ENCODE measurements at places on chromosomes 3 and 15. TPM values are rescaled to one million over a fixed set of nuclear protein-coding genes. Genes with fewer than 3 reads are reported as not detected.
A peak's percentile ranks its signal among the peaks of the same experiment; 100 is the strongest.

The SAMD7 gene
- total RNA-seq: not detected

The GPR27 gene
- total RNA-seq: under 0.01 TPM

The NANOGP8 gene
- not detected for total RNA-seq

The PLAAT1 gene
- not detected for total RNA-seq

The BMF gene
- total RNA-seq: 9.5 TPM

DNA sequence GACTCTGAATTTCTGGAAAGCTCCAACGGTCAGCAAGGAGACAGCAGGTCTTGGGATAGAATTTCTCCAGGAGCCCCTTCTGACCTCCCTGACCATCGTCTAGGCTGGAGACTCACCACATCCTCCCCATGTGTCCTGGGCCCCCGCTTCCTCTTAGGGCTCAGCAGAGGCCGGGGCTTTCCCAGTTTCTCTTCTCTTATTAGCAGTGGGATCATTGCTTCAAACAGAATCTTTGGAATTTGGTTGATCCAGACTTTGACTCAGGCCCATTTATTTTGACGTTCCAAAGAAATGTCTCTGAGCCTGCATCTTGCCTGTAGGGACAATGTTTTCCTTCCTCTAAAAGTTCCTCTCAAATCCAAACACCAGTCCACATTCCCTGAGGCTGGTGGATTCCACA, 38.4 kb upstream of the SLC6A6 start:
- DNase-seq: no peak
- no peaks in the 10 kb centered on the region for H3K27me3 ChIP-seq
- no peaks in the 10 kb centered on the region for H3K4me1 ChIP-seq
- no peak overlapping the region for H3K4me3 ChIP-seq
- H3K36me3 ChIP-seq: no peaks in the 10 kb centered on the region
- H3K27ac ChIP-seq: no peak overlapping the region

DNA sequence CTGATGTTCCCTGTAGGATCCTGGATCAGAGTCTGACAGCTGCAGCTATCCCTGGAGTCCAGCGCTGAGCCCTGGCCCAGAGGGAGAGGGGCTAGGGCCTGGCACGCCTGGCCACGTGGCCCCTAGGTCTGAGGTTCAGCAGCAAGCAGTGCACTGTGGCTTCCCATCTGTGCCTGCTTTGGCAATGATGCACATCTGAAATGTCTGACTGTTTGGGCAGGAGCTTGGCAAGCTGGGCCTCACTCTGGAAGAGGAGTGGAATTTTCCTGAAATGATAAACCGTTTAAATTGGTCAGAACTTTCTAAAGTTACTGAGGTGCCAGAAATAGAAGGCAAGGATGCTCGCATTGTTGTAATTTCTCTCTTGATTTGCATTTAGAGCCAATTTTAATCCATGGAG, 48.8 kb upstream of the MRPS22 start:
- no peak for DNase-seq
- H3K4me3 ChIP-seq: no peak overlapping the region
- H3K4me1 ChIP-seq: peaks cover 10% of the 10 kb centered on the region
- no peaks in the 10 kb centered on the region for H3K27me3 ChIP-seq
- H3K36me3 ChIP-seq: no peaks in the 10 kb centered on the region

DNA sequence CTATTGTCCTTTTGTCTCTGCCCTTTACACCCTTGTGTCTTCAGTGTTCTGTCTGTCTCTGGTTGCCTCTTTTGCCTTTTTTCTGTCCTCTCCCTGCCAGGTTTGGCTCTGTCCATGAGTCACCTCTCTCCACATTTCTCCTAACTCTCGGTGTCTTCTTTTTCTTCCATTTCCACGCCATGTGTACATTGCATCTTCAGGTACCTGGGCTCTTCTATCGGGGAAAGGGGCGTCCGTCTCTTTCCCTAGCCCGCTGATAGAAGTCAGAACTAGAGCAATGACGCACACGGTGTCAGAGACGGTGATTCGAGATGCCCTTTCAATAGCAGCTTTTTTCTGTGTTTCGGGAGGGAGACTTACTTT, 641 bp downstream of the OPA1 start:
- H3K36me3 ChIP-seq: no peaks in the 10 kb centered on the region
- DNase-seq: peak; percentile 30
- peak overlapping the region; percentile 88 for H3K27ac ChIP-seq
- peak overlapping the region; percentile 94 for H3K4me3 ChIP-seq
- H3K4me1 ChIP-seq: no peaks in the 10 kb centered on the region
- H3K27me3 ChIP-seq: no peaks in the 10 kb centered on the region

- H3K4me1 ChIP-seq: no peaks in the 10 kb centered on the region
- no peak overlapping the region for H3K27ac ChIP-seq
- no peak for DNase-seq
- no peak overlapping the region for H3K4me3 ChIP-seq
- H3K27me3 ChIP-seq: no peaks in the 10 kb centered on the region
- no peaks in the 10 kb centered on the region for H3K36me3 ChIP-seq
These were observed 44.9 kb upstream of the TEX9 start for GRCh38 chr15:56320316-56320715.

GRCh38 chr3:57557085-57557537, 1.0 kb downstream of the PDE12 start:
- H3K4me3 ChIP-seq: peak overlapping the region; percentile 95
- DNase-seq: peak; percentile 34
- H3K4me1 ChIP-seq: peaks cover 2% of the 10 kb centered on the region

DNA sequence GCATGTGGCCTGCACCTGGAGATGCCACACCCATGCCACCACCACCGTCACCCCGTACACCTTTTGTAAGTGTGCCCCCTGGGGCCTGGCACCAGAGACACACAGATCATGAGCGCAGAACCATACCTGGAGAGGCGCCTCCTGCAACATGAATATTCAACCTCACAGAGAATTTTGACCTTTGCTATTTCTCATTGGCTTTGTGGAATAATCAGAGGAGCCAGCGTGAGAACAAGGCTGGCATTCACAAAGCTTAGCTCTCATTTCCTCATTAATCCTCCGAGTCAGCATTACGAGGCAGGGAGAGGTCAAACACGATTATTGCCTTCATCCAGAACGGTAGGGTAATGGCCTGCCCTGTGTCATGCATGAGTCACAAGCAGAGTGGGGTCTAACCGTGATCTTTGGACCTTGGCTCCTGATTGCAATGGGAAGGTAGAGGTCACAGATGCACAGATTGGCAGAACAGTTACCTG, 73.0 kb upstream of the POMGNT2 start:
- peaks cover 7% of the 10 kb centered on the region for H3K4me1 ChIP-seq
- H3K36me3 ChIP-seq: no peaks in the 10 kb centered on the region
- H3K27ac ChIP-seq: no peak overlapping the region
- no peak overlapping the region for H3K4me3 ChIP-seq

DNA sequence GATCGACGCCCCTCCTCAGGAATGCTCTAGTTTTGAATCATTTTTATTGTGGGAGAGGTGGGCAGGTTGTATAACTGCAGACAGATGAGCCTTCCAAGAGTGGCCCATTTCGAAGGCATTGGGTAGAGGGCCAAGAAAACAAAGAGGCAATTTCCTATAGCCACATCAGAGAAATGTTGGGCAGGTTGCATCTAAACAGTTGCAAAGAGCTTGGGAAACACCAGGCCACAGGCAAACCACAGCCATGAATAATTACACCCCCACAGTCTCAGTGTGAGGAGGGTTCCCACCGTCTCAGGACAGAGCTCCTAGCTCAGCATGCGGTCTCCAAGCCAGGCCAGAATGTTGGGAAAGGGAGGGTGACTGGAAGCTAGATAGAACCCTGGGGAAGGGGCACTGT, 257.3 kb downstream of the ABHD5 start:
- H3K36me3 ChIP-seq: no peaks in the 10 kb centered on the region
- DNase-seq: peak; percentile 47
- H3K4me1 ChIP-seq: no peaks in the 10 kb centered on the region
- H3K27me3 ChIP-seq: peaks cover 20% of the 10 kb centered on the region
- no peak overlapping the region for H3K27ac ChIP-seq

- no peaks in the 10 kb centered on the region for H3K27me3 ChIP-seq
- no peaks in the 10 kb centered on the region for H3K36me3 ChIP-seq
- peak overlapping the region; percentile 22 for H3K27ac ChIP-seq
- peak; percentile 77 for DNase-seq
- H3K4me1 ChIP-seq: peaks cover 15% of the 10 kb centered on the region
- no peak overlapping the region for H3K4me3 ChIP-seq
These were observed 27.3 kb downstream of the DUT start for GRCh38 chr15:48358229-48359152.

DNA sequence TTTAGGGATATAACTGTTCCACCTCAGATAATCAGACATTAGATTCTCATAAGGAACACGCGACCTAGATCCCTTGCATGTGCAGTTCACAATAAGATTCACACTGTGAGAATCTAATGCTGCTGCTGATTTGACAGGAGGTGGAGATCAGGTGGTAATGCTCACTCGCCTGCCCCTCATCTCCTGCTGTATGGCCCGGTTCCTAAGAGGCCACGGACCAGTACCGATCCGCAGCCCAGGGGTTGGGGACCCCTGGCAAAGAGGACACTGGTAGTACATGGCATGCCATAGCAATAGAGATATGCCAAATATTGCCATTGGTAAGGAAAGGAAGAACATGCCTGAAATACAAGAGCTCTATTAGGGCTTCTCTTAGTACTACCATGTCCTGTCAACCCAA, 59.7 kb downstream of the LSM3 start:
- no peak for DNase-seq
- H3K4me1 ChIP-seq: no peaks in the 10 kb centered on the region
- no peaks in the 10 kb centered on the region for H3K36me3 ChIP-seq
- no peaks in the 10 kb centered on the region for H3K27me3 ChIP-seq

GRCh38 chr3:39189150-39189958, 3.0 kb downstream of the XIRP1 start:
- no peaks in the 10 kb centered on the region for H3K4me1 ChIP-seq
- H3K4me3 ChIP-seq: no peak overlapping the region
- no peaks in the 10 kb centered on the region for H3K27me3 ChIP-seq

All from fibroblast of lung (primary cell).